ENCODE measurements at places on chromosomes 16 and 17.

DNA sequence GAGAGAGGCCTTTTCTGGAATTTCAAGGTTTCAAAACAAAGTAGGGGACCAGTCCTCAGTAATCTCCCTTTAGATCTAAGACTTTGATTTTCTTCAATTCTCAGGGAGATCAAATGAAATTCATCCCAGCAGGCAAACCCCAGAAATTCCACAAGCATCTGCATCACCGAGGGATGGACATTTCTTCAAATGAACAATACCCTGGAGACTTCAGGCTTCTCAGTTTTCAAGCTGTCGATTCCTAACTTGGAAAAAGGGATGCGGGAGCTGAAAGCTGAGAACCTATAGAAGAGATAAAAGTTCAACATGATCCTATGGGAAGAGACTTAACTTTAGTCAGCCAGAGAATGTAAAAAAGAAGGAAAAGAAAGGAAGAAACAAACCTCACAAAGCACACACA is 296.9 kb upstream of the CDH5 start:
- no peak for DNase-seq

GRCh38 chr17:42849451-42850181 is 1.4 kb upstream of the AOC3 start:
- no peak for DNase-seq

- no peak for DNase-seq
These were observed 111.9 kb upstream of the CORO6 start for GRCh38 chr17:29734640-29735039.

- DNase-seq: no peak
These were observed 67.9 kb downstream of the PRMT7 start for GRCh38 chr16:68378436-68379415.

- DNase-seq: no peak
These were observed 199.9 kb downstream of the ZFHX3 start for GRCh38 chr16:72848028-72848400.

DNA sequence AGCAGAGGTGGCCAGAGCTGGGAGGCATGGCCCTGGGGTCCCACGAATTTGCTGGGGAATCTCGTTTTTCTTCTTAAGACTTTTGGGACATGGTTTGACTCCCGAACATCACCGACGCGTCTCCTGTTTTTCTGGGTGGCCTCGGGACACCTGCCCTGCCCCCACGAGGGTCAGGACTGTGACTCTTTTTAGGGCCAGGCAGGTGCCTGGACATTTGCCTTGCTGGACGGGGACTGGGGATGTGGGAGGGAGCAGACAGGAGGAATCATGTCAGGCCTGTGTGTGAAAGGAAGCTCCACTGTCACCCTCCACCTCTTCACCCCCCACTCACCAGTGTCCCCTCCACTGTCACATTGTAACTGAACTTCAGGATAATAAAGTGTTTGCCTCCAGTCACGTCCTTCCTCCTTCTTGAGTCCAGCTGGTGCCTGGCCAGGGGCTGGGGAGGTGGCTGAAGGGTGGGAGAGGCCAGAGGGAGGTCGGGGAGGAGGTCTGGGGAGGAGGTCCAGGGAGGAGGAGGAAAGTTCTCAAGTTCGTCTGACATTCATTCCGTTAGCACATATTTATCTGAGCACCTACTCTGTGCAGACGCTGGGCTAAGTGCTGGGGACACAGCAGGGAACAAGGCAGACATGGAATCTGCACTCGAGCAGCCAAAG is 2.3 kb downstream of the CSF3 start:
- no peak for DNase-seq

DNA sequence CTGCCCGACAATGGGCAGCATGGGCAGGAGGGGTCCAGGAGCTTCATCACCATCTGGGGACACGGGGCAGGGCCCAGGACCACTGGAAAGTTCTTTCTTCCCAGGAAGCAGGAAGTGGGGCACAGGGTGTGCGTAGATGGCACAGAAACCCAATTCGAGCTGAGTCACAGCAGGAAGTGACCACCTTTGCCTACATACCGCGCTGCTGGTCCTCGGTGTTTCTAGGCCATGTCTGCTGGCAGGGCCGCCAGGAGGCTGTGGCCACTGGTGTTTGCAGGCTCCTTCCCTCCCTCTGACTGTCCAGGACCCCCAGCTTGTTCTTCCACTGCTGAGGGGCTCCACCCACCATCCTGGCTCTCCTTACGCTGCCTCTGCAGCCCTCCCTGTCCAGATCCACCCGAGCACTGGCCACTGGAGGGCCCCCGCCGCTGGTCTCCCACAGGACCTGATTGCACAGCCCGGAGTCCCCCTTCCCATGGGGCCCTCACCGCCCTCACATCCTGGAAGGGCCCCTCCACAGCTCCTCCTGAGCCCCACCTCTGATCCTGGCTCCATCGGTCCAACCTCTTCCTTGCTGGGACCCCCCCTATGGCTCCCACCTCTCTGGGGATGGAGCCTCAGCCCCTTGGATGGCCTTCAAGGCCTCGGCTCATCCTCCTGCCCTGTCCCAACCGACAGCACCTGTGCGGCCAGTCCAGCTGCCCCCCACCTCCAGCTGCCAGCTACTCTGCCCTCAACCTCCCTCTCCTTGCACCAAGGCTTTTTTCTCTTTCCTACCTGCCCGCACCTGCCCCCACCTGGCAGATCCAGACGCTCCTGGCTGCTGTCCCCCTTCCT is 14.5 kb upstream of the RASD1 start:
- no peak for DNase-seq

- DNase-seq: no peak
These were observed 32.9 kb downstream of the COPRS start for GRCh38 chr17:31825961-31826691.

DNA sequence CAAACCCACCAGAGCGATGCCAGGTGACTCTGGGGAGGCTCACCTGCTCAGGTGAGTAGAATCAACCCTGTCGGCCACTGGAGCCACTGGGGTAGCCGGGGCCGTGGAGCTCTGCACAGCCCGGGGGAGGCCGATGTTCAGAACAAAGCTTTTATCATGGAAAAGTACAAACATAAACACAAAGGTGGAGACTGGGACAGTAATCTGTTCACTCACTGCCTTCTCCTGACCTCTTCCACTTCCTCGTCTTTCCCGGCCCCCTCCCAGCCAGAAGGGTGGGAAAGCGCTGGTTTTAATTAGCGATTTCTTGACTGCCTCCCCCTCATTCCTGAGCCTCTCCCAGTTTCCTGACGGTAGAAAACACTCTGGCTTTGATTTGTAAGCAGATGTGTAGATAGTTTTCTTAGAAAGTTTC is 9.8 kb upstream of the TEX19 start:
- no peak for DNase-seq

GRCh38 chr16:75792771-75793492 is 66.6 kb upstream of the CPHXL start:
- no peak for DNase-seq

DNA sequence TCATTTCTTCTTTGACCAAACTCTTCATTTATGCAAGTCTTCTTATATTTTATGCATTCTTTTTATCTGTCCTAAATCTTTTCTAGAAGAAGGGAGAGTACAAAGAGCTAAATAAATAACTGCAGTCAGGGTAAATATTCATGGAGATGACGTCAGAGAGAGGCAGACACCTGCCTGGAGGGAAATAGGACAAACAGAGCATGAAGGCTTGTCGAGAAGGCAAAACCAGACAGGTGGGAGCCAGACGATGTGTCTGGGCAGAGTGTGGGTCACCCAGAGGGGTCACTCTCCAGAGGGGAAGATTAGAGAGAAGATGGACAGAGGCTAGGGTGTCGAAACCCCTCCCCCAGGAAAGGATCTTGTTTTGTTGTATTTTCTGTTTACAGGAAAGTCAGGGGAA is 78.3 kb upstream of the RPL38 start:
- no peak for DNase-seq

- DNase-seq: no peak
These were observed 44.6 kb upstream of the GSE1 start for GRCh38 chr16:85568519-85568918.

- DNase-seq: no peak
These were observed 27.8 kb downstream of the KNOP1 start for GRCh38 chr16:19690196-19690595.

DNA sequence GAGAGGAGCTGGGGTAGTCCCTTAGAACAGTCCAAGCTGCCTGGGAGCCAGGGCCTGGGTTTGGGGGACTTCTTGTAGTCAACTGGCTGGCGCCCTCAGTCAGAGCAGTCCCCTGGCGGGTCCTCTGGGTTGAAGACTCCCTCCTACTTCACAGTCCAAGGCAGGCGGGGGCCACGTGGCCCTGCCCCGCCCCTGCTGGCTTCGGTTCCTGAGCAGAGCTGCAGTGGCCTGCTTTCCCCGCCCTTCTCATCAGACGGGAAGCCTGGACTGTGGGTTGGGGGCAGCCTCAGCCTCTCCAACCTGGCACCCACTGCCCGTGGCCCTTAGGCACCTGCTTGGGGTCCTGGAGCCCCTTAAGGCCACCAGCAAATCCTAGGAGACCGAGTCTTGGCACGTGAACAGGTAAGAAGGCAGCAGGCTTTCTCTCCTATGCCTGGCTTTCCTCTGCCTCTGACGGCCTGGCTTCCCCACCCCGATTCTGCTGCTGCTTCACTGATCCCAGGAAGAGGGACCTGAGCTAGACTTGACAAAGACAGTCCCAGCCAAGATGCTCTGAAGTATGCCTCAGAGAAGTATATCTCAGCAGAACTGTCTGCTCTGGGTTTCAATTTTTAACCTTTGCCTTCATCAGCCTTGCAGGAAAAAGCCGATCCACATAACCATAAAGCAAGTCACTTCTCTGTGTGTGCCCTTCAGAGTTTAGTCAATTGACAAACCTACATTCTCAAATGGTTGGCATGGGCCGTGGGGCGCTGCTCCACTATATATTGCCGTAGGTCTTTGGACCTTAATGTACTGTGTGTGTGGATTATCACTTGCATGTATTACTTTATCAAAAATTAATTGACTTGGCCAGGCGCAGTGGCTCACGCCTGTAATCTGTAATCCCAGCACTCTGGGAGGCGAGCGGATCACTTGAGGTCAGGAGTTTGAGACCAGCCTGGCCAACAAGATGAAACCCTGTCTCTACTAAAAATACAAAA is 56.3 kb downstream of the SF3B3 start:
- no peak for DNase-seq
